ENCODE measurements at places on chromosomes 3 and 15. TPM values are rescaled to one million over a fixed set of nuclear protein-coding genes. Genes with fewer than 3 reads are reported as not detected.

The TM4SF1 gene
- total RNA-seq, result 97.7 TPM

The PRR20G gene
- total RNA-seq, result not detected

The XYLB gene
- total RNA-seq, result 3.4 TPM

The RGMA gene
- total RNA-seq, result 21.6 TPM

The MBNL1 gene
- 311 TPM for total RNA-seq

The EBLN2 gene
- total RNA-seq, result 6.4 TPM

The DAZL gene
- not detected for total RNA-seq

The FOXB1 gene
- total RNA-seq, result not detected

The GOLGA6L4 gene
- total RNA-seq, result 5.9 TPM

The PTX3 gene
- 29.2 TPM for total RNA-seq

The IL20RB gene
- 67.3 TPM for total RNA-seq

The SLC51B gene
- total RNA-seq, result not detected

The NANOGP8 gene
- not detected for total RNA-seq

The TRH gene
- 1.2 TPM for total RNA-seq

Data from vagina (tissue), 2 donors.